ENCODE measurements at places on chromosomes 12 and 14.
A peak's percentile ranks its signal among the peaks of the same experiment; 100 is the strongest.

GRCh38 chr12:84075991-84076390, 836.6 kb downstream of the SLC6A15 start:
- no peak for DNase-seq

DNA sequence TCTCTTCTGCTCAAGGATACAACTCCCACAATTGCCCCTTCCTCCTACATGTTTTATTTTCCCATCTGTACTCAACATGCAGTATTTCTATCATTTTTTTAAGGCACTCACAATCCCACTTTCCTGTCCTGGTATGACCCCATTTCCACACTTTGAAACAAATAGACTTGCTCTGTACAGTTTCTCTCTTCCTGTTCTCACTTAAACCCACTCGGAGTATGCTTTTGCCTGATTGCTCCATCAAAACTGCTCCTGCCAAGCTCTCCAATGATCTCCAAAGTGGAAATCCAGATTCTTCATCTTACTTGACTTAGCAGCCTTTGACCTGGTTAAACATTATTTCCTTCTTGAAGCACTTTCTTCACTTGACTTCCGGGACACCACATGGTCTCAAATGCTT, 384.5 kb downstream of the SEC23A start:
- DNase-seq = no peak

DNA sequence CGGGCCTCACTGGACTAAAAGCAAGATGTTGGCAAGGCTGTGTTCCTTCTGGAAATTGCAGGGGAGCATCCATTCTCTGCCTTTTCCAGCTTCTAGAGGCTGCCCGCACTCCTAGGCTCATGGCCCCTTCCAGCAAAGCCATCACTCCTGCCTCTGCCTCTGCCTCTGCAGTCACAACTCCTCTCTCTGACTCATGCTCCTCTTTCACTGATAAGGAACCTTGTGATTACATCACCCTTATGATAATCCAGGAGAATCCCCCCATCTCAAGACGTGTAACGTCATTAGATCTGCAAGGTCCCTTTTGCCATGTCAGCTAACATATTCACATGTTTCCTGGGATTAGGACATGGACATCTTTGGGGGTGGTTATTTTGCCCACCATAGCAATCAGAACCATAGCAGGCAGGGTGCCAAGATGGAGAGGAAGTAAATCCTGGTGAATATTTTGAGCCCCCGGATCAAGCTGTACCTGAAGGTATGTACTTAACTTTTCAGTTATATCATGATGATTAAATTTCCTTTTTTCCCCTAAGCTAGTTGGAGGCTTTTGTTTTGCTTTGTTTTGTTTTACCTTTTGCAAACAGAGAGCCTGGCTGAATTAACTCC, 123.6 kb downstream of the SCARB1 start:
- DNase-seq = no peak

DNA sequence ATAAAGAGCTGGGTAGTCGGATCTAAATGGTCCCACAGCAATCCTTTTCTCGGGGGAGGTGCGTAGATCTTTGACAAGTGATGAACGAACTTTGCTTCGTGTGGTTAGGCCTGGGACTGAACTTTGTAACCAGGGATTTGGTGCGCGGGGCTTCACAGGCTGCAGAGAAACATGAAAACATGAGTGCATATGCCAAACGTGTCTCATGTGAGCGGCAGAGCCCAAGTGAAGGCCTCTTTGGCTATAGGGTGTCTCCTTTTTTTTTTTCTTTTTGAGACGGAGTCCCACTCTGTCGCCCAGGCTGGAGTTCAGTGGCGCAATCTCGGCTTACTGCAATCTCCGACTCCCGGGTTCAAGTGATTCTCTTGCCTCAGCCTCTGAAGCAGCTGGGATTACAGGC, 12.0 kb upstream of the RIOX1 start:
- no peak for DNase-seq

- DNase-seq = peak; percentile 38
Observed at GRCh38 chr14:34098045-34098984, 147.4 kb upstream of the EGLN3 start.

GRCh38 chr12:116294454-116295165, 17.1 kb upstream of the MED13L start:
- no peak for DNase-seq

- DNase-seq = no peak
Observed at GRCh38 chr14:73973497-73973896, 23.4 kb downstream of the COQ6 start.

- DNase-seq = no peak
Observed at GRCh38 chr12:38977132-38977531, 71.7 kb upstream of the CPNE8 start.

DNA sequence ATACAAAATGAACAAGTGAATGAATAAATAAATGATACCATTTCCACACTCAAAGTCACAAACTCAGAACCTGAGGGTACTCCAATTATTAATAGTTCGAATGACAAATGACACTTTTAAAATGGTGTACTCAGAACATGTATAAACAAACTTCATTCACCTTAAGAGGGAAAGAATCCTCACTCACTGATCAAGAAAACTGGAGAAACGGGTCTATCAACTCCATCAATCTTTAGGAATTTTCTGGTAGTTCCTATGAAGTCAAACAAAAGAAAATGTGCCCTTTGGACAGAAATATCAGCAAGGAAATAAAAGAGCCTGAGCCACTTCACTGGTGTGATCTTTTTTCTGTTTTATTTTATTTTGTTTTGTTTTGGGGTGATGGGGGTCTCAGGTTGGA, 5.2 kb upstream of the NRDE2 start:
- DNase-seq = no peak

DNA sequence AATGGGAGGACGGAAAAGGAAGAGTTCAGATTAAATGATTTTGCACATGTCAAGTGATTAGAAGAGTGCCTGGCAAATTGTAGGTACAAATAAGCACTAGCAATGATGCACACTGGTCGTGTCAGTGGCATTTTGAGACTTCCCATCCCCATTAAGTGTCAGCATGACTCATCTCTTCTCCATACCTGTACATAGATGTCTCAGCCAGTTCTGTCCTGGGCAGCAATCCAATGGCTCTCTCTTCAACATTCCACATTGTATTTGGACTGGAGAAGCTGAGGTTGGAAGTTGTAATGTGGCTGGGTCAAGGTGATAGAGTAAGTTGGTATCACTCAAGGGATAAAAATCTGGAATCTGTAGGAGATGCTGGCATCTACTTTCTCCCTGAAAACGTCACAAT, 742.7 kb downstream of the VRK1 start:
- DNase-seq = no peak

- no peak for DNase-seq
Observed at GRCh38 chr12:30732954-30733637, 21.7 kb downstream of the CAPRIN2 start.

GRCh38 chr14:79356040-79356439, 855.3 kb downstream of the DIO2 start:
- DNase-seq = no peak

- no peak for DNase-seq
Observed at GRCh38 chr12:57514720-57515407, 5.5 kb downstream of the DDIT3 start.

DNA sequence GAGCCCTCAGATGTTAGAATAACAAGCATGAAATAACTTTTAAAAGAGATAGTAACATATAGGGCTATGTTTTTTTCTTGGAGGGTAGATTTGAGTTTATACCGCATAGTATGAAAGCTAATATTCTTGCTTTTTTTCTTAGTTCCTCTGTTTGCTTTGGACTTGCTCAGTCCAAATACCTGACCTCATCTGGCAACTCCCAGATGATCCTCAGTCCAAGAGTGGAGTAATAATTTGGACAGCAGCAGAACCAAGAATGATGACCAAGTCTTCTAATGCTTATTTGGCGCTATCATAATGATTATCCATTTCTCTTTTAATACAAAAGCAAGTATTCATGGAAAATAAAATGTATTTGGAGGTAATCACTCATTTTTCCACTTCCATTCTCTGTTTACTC, 45.6 kb downstream of the GUCY2C start:
- no peak for DNase-seq

DNA sequence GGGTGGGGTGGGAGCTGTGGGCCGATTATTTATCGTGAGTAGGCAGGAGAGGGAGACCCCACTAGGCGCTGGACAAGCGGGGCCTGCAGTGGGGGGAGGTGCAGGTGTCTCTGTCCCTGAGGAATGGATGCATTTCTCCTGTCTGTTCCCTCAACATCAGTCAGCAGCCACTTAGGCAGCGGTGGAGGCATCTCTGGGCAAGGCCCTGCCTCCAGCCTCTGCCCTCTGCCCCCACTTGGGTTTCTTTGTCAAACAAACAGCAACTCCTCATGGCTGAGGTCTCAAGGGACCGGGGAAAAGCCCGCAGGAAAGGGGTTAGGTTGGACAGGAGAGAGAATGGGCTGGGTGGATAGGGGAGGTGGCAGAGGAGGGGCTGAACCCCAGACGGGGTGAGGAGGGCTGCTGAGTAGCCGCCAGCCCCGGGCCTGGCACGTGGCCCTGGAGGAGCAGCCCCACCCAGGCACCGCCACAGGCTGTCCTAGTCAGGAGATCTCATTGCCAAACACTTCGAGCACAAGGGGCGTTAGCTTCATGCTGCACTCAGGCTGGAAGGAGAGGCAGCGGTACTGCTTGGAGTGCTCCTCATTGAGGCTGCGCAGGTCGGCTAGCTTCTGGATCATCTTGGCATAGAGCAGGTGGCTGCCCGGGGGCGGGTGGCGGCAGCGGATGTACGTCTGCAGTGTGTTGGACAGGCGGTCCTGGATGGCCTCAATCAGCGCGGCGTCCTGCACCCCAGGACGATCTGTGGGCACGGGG, 24.7 kb upstream of the HDAC7 start:
- DNase-seq = no peak

GRCh38 chr12:81162391-81163136, 84.7 kb downstream of the ACSS3 start:
- no peak for DNase-seq

- DNase-seq = peak; percentile 66
Observed at GRCh38 chr12:48995086-48995879, 3.9 kb downstream of the DDN start.

DNA sequence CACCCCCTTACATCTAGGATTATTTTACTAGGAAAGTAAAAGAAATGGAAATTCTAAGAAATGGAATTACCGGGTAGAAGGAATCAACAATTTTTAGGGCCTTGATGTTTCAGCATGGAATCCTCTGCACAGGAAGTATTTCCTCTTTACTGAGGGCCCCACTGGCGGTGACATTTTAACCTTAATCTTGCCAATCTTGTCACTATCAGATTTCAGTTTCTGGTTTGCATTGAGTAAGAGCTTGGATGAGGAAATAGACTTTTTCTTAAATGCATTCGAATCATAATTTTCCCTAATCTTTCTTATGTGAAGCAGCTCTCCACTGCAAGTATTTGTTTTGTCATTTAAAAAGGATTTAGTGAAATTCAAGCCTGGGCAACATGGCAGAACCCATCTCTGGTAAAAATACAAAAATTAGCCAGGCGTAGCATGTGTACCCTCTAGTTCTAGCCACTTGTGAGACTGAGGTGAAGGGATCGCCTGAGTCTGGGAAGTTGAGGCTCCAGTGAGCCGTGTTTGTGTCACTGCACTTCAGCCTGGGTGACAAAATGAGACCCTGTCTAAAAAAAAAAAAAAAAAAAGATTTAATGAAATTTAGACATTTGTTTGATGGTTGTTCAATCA, 40.7 kb downstream of the TPCN1 start:
- peak; percentile 53 for DNase-seq

DNA sequence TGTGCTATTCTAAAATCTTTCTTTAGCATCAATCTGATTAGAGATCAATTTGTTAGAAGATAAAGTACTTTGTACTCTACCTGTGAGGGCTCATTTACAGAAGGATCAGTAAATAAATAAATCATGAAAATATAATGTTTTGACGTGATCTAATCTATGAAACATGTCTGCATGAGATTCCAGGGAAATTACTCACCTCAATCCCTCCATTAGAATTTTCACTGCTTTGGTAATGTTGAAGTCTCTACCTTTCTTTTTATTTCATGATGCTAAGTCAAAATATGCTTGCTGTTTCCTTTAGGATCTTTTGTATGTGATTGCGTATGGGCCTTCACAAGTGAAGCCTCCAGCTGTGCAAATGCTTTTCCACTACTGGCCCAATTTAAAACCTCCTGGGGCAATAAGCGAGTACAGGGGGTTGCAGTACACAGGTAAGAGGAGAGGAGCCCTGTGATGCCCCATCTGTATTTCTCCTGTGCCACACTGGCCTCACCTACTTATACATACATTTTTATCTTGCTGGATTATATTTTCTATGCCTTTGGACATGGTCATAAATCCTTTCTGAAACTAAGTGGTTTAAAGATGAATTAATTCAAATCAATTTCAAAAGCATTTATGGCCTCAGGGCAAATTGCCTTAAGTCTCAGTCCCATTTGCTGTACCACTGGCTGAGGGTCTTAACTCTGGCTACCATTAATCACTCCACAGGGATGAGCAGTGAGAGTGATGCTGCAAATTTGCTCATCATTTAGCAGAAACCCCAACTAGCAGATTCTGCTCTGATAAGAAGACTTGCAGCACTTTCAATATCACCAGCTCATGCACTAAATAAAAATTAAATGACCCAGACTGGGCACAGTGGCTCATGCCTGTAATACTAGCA, 66.4 kb downstream of the UNC79 start:
- no peak for DNase-seq

GRCh38 chr14:36807727-36808126, 146.1 kb downstream of the PAX9 start:
- DNase-seq = no peak

DNA sequence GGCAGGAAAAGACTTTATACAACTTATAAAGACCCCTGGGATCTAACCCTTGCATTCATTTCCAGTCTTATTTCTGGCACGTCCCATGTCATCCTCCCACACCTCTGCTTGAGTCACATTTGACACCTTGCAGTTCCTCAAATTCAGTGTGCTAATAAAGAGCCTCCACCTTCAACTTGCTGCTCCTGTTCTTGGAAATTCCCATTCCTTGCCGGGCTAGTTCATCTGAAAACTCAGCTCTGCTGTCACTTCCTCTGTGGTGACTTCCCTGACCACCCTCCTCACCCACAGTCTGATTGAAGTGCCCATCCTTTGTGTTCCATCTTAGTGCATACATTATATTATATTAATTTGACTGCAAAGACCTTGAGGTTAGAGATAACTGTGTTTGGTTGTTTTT, 37.4 kb upstream of the PSMA6 start:
- no peak for DNase-seq

DNA sequence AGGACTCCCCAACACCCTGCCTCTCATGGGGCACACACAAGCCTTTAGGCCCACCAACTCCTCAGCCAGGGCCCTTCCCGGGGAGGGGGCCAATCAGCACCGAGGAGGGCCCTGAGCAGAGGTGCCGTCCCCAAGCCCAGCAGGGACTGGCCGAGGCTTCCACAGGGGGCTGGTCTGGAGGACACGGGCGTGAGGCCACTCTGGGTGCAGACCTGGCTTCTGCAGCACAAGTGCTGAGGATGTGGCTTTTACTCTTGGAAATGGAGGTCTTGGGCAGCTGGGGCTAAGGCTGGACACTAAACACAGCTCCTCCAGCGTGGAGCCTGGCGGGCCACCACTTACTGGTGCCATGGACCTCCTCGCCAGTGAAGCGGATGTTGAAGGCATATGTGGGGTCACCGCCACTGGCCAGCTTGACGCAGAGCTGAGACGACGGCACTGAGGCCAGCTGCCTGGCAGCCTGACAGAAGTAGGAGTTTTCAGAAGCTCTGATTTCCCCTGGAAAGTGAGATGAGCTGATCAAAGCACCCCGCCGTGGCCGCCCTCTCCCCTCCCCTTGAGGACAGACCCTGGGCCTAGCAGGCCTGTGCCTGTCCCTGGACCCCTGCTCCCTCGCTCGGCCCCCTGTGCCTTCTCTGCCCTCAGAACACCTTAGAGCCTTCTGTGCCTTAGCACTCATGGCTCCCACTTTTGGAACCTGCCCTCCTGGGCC, 44.0 kb downstream of the TRAFD1 start:
- no peak for DNase-seq

All from CD4-positive, alpha-beta T cell treated with Interleukin-17A for 4 hours (primary cell).